ENCODE measurements at places on chromosomes 6 and 20. TPM values are rescaled to one million over a fixed set of nuclear protein-coding genes. Genes with fewer than 3 reads are reported as not detected.

ZDHHC14 gene
- total RNA-seq, result 13.7 TPM

MACROD2 gene
- total RNA-seq, result 3.7 TPM

VSX1 gene
- total RNA-seq, result 0.18 TPM

ABHD16B gene
- total RNA-seq, result not detected

EYS gene
- 1.3 TPM for total RNA-seq

TMEM170B gene
- total RNA-seq, result 4.3 TPM

CLPSL1 gene
- not detected for total RNA-seq

MYMX gene
- total RNA-seq, result not detected

NMBR gene
- total RNA-seq, result not detected

MTFR2 gene
- not detected for total RNA-seq

RSPO3 gene
- 1.6 TPM for total RNA-seq

SLC44A4 gene
- 0.86 TPM for total RNA-seq

CST7 gene
- total RNA-seq, result 0.38 TPM

CTCFL gene
- total RNA-seq, result 0.15 TPM

OOEP gene
- 0.18 TPM for total RNA-seq

PTK7 gene
- total RNA-seq, result 1.3 TPM

L3MBTL3 gene
- total RNA-seq, result 5.5 TPM

TINAG gene
- not detected for total RNA-seq

GHRH gene
- not detected for total RNA-seq

NINL gene
- total RNA-seq, result 20.1 TPM

FOXQ1 gene
- total RNA-seq, result 0.35 TPM

ID4 gene
- total RNA-seq, result 0.70 TPM

Data from left lobe of liver (tissue), 2 donors.